Sciatic nerve (tissue), 2 donors: ENCODE measurements at places on chromosomes 1 and 21. TPM values are rescaled to one million over a fixed set of nuclear protein-coding genes. Genes with fewer than 3 reads are reported as not detected.
A peak's percentile ranks its signal among the peaks of the same experiment; 100 is the strongest.

DNA sequence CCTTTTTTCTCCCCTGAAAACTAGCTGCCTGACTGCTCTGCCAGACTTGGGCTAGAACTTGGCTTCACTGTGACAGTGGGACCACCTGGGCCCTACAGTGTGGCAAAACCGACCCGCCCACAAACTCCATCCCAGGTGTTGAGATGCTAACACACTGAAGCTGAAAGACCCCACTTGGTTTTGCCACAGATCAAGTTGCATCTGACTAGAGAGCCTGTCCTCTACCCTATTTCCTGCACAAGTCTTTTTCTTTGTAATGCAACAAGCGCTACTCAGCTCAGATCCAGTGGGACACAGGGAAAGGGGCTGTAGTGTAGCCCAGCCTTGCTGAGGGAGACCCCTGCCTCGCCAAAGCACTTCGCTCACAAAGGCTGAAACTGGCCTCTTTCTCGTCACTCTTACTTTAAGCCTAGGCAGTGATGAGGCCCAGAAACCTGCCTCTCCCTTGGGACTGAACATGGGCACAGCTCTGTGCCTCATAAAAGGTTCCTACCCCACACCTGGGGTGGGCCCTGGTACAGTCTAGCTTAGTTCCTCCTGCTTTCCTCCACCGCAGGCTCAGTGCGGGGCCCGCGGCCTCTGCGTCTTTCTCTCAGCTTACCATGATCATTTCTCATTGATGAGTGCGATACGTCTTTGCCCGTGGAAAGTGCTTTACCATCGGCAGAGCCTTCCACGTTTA is 9.7 kb downstream of the ALPL start:
- no peak for DNase-seq

The ALX3 gene
- total RNA-seq, result not detected

GRCh38 chr1:15218287-15219279 is 28.4 kb upstream of the FHAD1 start:
- DNase-seq, result peak; percentile 43

GRCh38 chr1:228646717-228647522 is 88.4 kb upstream of the RHOU start:
- no peak for DNase-seq

The ATP1A4 gene
- 1.2 TPM for total RNA-seq

GRCh38 chr1:205422993-205423642 is 1.3 kb upstream of the LEMD1 start:
- DNase-seq, result no peak

DNA sequence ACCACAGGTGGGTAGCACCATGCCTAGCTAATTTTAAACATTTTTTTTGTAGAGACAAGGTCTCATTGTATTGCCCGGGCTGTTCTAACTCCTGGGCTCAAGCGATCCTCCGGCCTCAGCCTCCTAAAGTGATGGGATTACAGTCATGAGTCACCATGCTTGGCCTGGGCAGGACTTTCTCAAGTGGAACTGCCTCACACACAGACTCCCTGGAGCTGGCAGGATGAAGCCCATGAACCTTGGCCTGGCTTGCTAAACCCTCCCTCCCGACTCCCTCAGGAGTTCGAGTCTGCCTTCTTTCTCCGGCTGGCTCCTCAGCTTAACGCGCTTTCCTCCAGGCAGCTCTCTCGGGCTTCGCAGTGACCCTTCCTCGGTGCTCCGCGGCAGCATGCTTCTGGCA is 7.7 kb upstream of the ECE1 start:
- DNase-seq, result no peak

DNA sequence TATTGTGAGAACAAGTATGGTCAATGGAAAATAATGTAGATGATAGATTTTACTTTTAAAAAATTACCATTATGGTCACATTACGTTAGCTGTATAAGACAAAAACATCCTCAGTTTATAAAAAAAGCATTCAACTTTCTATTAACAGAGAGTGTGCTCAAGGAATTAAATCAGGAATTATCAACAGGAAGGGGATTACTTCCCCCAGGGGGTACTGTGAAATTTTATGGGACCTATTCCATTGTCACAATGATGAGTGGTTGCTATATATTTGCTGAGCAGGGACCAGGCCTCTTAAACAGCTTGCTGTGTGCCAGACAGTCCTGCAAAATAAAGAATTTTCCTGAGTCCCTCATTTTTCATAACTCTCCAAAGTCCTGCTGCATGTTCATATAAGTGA is 21.2 kb downstream of the JAM2 start:
- DNase-seq, result no peak

The NUAK2 gene
- 4.7 TPM for total RNA-seq

The COA7 gene
- 11.3 TPM for total RNA-seq

DNA sequence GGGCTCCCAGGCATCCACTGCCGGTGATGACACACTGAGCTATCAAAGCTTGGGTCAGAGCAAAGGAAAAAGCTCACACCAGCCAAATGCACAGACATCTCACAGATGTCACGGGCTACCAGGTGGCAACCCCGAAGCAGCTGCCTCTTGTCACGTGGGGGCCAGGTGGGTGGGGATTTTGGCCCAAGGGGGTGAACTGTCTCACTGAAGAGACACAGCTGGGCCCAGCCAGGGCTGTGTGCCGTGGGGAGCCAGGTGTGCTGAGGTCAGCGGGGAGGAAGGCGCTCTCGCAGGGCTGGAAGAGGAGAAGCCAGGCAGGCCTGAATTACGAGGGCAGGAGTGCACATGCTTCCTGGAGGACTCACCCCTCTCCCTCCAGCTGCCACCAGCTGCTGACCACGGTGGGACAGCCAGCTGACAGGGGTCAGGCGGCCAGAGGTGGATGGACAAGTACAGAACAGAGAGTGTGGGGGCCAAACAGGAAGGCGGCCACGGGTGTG is 32.4 kb downstream of the KCNN3 start:
- DNase-seq, result no peak

The ZBTB8B gene
- total RNA-seq, result 0.04 TPM

DNA sequence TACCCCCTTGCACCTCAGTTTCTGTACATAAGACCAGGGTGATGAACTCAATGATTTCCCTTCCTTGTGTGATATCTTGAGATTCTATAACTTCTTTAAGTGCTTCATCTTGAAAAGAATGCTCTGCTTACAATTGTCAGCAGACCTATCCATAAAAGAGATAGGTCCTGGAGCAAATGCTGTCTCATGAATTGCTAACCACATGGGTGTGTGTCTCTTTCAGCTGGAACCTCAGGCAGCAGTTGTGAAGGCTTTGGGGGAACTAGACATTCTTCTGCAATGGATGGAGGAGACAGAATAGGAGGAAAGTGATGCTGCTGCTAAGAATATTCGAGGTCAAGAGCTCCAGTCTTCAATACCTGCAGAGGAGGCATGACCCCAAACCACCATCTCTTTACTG is 2.8 kb downstream of the IL20 start:
- DNase-seq, result no peak

The PRAMEF13 gene
- total RNA-seq, result not detected

The LHX8 gene
- not detected for total RNA-seq

The ZNF436 gene
- 29.5 TPM for total RNA-seq

The CFAP298 gene
- 27.4 TPM for total RNA-seq

The C1orf185 gene
- not detected for total RNA-seq

The VSIG8 gene
- total RNA-seq, result not detected

DNA sequence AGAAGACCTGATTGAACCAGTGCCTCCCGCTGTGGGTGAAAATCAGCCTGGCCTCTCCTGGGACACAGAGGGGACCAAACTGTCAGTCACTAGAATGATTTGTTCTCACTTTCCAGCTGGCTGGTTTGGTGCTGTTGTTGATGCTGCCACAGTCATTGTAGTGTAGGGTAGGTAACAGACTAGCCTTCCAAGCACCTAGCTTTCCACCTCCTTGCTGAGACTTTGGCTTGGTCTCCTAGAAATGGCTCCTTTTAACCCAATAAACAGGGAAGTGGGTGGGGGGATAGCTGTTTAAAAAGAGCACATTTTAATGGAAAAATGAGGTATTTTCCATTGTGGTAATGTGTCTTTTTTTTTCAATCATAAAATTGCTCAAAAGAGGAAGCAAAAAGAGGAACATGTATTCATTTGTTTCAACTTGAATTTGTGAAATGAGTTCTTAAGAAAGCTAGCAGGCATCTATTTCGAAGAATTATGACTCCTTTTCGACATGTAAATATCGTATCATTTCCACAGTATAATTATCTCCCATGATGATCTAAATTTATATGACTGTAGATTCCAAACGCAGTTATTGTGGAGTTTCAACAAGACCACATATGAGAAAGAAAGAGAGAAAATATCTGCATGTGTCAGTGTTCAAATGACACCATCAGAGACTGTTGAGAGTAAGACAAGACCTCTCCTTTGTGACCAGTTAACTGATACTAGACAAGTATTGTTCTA is 190.1 kb downstream of the HLX start:
- no peak for DNase-seq

DNA sequence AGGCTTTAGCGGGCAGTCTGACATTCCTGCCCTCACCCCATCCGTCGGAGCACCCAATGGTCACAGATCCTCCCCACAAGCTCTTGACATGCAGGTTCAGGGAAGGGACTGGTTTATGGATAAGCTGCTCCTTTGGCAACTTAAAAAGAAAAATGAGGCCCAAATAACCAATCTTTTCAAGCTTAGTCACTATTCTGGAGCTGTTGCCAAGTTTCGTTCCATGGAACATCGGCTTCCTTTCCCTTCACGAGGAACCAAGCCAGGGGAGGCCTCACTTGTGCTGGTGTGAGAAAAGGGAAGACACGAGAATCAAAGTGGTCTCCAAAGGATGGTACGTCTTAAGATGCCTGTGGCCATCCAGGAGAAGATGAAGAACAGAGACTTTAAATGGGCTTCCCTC is 46.1 kb upstream of the LPAR3 start:
- DNase-seq, result no peak

DNA sequence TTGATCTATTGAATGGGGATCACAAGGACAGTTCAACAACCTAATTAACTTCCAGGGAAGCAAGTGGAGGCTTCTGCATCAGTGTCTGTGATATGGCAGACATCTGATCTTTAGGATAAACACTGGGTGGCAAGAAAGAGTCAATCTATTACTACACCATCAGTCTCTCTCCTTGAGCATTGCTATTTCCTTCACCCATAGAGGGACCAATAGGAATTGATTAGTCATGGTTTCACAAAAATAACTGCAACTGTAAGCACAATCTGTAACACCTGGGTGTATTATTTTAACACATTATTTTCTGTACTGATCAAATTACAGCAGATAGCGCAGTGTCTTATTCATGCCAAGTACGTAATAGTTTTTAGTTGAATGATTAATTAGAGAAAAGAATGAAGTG is 50.3 kb downstream of the USP24 start:
- DNase-seq, result no peak

- DNase-seq, result no peak
Measured at GRCh38 chr1:15178571-15179484, 25.3 kb downstream of the TMEM51 start.

GRCh38 chr1:156244126-156244525 is 2.1 kb downstream of the BGLAP start:
- no peak for DNase-seq

DNA sequence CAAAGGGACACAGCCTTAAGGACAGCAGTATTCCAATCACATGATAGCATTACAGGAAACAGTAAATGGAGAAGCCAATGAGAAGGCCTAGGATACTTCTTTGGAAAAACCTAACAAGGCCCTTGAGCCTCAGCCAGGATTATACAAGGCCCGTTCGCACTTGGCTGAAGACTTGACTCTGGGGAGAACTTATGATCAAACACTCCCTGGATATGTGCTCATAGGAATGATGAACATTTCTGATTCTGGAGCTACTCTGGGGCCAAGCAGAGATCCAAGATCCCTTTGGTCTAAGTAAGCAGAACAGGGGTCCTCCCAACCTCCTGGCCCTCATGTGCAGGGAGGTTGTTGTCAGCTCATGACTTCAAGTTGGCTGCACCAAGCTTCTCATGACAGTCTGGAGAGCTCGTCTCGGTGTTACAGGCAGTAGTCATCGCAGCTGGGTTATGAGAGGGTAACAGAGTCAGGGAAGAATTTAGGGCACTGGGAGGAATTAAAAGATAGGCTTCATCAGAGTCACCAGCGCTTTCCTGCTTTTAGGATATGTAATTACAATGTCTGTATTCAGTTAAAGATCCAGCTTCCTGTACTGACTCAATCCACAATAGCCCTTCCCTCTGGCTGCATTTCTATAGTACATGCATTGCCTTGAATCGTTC is 92.5 kb upstream of the IRF2BP2 start:
- DNase-seq, result no peak

DNA sequence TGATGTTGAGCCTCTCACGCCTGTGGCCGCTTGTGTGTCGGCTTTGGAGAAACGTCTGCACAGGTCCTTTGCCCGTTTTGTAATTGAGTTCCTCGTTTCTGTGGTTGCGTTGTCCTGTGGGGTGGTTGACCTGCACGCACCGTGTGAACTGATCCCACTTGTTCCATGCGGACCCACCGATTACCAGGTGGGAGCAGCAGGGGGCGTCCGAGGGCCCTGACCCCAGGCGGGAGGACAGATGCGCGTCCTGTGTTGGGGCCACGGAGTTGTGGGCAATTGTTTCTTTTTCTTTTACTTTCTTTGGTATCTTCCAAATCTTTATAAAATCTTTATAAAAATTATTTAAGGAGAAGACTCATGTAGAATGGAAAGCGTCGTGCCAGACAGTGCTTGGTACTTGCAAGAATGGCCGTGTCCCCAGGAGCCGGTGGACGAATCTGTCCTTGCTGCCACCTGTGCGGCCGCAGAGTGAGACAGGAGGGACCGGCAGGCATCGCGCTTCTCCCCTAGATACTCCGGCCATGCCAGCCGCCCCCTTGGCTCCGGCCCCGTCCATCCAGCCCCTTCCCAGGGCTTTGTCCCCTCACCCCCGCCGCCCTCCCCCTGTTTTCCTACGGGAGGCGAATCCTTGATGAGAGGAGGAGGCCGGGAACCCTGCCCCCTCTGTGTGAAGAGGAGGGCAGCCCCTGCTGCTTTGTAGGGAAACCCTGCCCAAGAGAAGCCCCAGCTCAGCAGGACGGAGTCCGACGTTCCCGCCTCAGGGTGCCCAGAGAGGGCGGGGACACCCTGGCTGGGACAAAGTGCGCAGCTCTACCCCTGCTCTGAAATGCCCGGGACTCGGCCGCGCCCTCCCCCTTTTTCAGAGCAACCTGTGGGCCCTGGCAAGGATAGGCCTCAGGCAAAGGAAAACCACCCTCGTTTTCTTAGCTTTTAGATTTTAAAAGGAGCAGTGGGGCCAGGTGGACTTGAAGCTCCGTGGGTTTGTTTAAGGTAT is 41.7 kb downstream of the PRKCZ start:
- DNase-seq, result peak; percentile 69

The KRTAP19-2 gene
- total RNA-seq, result not detected

- DNase-seq, result no peak
Measured at GRCh38 chr21:42003051-42003461, 7.1 kb downstream of the ZBTB21 start.
